ENCODE measurements at places on chromosomes 4 and X. TPM values are rescaled to one million over a fixed set of nuclear protein-coding genes. Genes with fewer than 3 reads are reported as not detected.
A peak's percentile ranks its signal among the peaks of the same experiment; 100 is the strongest.

CENPI gene
- polyA plus RNA-seq = 4.8 TPM

FRMD7 gene
- polyA plus RNA-seq = 0.06 TPM

GABRG1 gene
- polyA plus RNA-seq = not detected

GAGE12J gene
- not detected for polyA plus RNA-seq

VBP1 gene
- polyA plus RNA-seq = 53.4 TPM

MAP9 gene
- polyA plus RNA-seq = 3.4 TPM

GRCh38 chr4:101355767-101356702 is 8.7 kb upstream of the PPP3CA start:
- DNase-seq = no peak

DNA sequence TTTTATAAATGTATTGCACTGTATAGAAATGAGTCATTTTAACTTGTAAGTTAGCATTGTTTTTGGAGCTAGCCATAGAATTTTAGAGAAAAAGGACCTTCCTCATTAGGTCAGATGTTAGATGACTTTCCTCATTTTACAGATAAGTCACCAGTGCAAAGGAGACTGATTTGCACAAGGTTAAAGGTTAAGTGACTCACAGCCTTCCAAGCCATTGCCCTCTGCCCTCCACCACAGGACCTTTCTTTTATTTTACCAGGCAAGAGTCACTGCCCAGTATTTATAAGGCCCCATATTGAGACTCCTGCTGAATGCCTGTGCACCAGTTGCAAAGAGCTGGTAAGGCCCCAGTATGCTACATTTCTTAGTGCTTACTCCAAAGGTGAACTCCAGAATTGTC is 4.2 kb upstream of the ABCG2 start:
- DNase-seq = no peak

GRCh38 chr4:108060164-108060563 is 70.5 kb downstream of the HADH start:
- DNase-seq = peak; percentile 18

DNA sequence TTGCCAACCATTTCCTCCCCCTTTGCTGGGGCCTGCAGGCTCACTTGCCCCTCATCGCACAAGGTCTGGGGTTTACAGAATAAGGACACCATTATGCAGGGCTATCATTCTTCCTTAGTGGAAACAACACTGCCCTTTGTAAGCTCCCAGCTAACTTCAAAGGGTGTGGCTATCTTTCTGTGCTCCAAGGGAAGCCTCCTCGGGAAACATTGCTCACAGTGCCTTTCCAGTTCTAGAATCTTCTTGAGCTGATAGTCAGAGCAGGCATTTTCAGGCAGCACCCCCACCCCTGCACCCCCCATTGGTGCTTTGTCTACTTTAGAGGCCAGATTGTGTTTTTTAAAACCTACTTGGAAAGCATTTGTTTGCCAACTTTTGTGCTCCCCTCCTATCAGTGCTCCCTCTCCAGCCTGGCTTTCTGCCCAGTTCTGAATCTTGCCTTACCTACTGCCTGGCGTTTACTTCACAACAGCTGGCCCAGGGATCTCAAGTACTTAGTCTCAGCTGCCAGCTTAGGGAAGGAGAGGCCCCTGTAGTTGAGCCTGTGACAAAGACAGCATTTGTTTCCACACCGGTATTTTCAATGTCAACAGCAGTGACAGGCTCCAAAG is 53.5 kb downstream of the PLAC1 start:
- DNase-seq = no peak

GRCh38 chr4:119690871-119691270 is 62.3 kb upstream of the PDE5A start:
- DNase-seq = no peak

GRCh38 chr4:175330652-175331051 is 412.5 kb downstream of the ADAM29 start:
- DNase-seq = no peak

DNA sequence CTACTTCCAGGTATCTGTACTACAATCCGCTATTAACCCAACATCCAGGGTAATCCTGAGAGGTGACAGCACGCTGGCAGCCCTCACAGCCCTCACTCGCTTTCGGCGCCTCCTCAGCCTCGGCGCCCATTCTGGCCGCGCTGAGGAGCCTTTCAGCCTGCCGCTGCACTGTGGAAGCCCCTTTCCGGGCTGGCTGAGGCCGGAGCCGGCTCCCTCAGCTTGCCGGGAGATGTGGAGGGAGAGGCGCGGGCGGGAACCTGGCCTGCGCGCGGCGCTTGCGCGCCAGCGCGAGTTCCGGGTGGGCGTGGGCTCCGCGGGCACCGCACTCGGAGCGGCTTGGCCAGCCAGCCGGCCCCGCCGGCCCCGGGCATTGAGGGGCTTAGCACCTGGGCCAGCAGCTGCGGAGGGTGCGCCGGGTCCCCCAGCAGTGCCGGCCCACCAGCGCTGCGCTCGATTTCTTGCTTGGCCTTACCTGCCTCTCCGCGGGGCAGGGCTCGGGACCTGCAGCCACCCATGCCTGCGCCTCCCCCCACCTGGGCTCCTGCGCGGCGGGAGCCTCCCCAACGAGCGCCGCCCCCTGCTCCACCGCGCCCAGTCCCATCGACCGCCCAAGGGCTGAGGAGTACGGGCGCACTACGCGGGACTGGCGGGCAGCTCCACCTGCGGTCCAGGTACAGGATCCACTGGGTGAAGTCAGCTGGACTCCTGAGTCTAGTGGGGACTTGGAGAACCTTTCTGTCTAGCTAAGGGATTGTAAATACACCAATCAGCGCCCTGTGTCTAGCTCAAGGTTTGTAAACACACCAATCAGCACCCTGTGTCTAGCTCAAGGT is 87.3 kb downstream of the PRSS12 start:
- DNase-seq = peak; percentile 38

DNA sequence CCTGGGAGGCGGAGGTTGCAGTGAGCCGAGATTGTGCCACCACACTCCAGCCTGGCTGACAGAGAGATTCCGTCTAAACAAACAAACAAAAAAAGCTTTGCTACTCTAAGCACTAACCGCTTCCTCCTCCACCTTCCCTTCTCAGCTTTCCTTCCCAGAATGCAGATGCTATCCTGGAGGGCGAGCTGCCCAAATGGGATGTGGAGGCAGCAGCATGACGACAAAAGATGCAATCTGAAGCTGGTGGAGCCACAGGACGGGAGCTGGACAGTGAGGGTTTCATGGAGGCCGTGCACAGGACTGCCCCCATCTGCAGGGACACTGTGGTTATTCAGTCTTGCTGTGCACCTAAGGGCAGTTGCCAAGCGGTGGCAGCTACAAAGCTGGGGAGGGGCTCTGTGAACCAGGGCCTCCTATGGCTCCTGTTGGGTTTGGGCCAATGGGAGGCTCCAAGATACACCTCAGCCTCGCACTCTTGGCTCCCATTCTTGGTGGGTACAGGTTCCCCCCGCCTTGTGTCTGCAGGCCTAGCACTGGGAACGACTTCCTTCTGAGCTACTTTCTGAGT is 47.4 kb downstream of the WDR1 start:
- no peak for DNase-seq

DNA sequence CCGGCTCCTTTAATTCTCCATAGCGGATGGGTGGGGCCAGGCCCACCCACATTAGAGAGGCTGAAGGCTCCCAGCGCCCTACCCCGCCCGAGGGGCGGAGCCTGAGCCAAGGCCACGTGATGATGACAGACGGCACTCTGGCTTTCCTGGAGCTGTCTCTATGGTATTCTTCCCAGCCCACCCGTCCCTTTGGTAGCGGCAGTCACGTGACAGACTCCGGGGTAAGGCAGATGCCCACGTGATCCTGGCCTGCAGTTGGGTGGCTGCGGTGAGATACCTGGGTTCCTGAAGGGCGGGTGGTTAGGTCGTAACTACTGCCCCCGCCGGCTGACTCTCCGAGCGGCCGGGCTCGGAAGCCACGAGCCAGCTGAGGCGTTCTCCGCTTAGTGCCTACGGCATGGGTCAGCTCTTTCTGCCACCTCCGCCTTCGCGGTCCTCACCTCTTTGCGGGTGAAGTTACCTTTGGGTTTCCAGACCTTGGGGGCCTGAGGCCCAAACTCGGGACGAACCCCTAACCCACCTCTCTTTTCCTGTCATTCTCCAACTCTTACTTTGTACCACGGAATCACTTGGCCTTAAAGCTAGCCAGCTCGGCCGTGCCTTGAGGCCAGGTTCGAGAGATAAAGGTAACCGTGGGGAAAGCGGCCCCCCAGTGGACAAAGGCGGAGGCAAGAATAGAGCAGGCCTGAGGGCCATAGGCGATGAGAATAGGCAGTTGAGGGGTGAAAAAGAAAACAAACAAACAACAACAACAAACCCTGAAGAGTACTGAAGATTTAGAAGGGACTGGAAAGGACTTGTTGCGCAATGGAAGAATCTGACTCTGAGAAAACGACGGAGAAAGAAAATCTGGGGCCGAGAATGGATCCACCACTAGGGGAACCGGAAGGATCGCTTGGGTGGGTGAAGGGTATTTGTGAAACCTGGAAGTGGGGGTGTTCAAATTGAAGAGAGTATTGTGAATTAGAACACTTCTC is at the start of gene RRAGB:
Gene RRAGB, plus strand, starts transcription at position 229 of the 977 bp plus-strand sequence. Its CDS starts 579 bp downstream, at position 808.
- peak; percentile 93 for DNase-seq

DNA sequence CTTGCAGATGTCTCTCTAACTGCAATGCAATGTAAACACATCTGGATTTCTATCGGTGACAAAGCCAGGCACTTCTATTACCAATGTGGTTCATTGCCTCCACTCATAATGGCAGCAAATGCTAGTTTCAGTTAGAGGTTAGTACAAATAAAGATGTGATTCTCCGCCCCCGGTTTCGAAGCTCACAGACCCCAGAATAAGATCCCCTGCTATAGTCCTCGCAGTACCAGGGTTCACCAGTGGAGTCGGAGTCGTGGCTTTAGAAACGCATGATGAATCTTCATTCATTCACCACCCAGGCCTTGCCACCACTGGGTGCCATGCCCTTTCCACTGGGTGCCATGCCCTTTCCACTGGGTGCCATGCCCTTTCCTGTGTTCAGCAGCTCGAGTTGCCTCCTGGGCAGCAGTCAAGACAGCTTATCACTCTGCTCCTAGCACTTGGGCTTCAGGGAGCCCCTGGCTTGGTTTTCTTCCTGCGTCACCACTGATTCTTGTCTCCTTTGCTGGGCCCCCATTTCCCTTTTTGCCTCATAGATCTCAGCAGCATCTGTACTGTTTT is 3.5 kb upstream of the NAA10 start:
- DNase-seq = no peak

DNA sequence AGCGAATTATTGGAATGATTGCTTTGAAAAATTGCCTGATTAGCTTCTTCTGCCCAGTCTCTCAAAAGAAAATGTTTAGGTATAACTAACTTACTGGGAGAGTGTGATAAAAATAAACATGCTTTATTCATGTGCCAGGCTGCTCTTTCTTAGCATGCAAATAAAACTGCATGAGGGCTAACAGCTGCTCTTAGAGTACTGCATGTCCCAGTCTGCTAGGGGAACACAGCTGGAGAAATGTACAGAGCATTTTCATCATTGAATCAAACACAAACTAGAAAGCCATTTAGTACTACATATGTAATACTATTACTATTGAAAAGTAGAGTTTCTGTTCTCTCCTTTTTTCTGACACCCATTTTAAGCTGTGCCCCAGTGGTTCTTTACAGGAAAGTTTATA is 726.0 kb downstream of the GRID2 start:
- peak; percentile 1 for DNase-seq

- no peak for DNase-seq
Measured at GRCh38 chr4:96108146-96108545, 268.3 kb downstream of the PDHA2 start.

All from hindlimb muscle (tissue), 1 donor.